ENCODE measurements at places on chromosomes 1 and 21.
A peak's percentile ranks its signal among the peaks of the same experiment; 100 is the strongest.

DNA sequence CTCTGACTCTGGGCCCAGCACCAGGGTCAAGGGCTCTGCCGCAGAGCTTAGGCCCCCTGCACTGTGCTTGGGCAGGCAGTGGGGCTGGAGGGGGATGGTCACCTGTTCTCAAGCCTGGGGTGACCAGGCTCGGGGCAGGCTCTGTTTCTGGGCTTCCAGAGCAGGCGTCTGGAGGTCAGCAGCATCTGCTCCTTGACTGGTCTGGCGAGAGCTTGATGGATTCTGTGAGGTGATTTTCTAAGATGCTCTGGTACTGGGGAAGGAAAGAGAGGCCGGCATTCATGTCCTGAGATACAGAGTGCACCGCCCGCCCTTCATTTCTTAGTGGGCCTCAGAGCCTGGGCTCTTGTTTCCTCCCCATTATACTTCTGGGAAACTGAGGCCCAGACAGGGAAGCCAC, 24.5 kb downstream of the RAB7B start:
- DNase-seq, result no peak

GRCh38 chr1:98264727-98265126, 343.9 kb upstream of the DPYD start:
- no peak for DNase-seq

DNA sequence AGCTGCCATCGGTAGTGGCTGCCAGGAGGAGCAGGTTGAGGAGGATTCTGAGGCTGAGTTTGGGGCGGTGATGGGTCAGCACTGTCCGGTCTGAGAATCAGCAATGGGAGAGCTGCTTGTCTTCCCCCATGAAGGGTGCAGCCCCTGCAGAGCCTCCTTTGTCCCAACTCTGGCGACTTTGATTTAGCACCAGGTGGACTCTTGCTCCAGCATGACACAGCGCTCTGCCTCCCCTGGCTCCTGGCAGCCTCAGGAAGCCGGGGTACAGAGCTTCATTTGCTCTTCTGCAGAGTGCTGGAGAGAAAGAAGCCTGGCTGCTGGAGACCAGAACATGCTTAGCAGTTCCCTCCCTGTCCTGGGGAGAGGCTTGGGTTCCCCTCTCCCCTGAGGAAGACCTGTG, 13.3 kb downstream of the ZDHHC18 start:
- DNase-seq, result no peak

DNA sequence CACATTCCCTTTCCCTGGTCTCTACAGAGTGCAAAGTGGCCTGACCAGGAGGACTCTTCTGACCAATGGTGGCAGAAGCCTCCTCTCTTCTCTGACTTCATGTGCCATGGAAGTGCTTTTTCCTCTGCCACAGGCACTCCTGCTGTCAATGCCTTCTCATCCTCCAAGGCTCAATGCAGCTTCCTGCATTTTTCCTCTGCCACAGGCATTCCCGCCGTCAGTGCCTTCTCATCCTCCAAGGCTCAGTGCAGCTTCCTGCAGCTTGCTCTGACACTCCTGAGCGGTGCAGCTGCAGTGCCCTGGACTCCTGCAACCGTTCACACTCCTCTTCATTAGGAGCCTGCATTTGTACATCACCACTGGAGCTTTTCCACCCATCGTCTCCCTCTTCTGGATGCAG, 4.7 kb upstream of the ADARB1 start:
- DNase-seq, result no peak

DNA sequence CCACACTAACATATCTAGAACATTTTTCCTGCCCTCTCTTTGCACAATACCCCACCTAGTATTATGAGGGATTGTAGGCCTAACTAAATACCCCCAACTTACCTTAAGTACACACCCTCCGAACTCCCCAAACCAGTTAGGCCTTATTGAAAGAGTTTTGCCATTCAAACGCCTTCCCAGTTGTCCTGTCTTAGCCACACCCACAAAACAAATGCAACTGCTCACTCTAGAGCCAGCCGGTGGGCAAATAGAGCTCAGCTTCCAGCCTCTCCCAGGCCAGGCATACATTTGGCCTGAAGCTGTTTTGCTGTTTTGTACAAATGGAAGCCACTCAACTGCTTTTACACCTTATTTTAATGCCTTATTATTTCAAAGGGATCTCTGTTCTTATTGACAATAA, 224.2 kb upstream of the RUNX1 start:
- no peak for DNase-seq

GRCh38 chr1:156291226-156292061, 4.0 kb downstream of the GLMP start:
- peak; percentile 80 for DNase-seq

DNA sequence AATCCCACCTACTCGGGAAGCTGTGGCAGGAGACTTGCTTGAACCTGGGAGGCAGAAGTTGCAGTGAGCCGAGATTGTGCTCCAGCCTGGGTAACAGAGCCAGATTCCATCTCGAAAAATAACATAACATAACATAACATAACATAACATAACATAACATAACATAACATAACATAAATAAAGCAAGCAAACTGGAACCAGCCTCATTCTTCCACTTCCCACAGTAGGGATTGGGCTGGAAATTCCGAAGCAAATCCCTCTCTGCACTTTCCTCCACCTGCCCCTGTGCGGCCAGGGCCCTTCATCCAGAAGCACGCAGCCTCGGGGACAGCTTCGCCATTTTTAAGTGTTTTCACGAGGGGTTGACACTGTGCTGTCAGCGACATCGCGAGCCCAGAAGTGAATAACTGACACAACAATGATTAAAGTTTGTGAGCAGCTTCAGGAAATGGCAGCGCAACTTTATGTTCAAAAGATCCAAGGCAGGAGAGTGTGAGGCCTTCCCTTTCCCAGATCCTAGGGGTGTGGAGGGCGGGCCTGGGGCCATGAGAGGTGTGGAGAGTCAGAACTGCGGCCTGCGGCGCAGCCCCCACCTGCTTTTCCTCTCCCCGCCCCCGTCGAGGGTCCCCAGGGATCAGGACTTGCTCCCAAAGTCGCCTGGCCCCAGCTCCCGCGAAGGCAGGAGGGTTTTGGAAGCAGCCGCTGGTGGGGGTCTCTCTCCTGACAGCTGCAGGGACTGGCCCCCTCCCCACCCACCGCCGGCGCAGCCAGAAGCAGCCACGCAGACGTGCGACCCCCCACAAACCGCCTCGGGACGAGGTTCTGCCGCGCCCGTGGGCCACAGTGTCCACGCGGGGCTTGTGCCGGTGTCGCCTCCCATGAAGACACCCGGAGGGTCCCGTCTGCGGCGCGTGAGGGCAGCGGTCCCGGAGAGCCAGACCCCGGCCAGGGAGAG, 651 bp upstream of the GABRD start:
- DNase-seq, result no peak

DNA sequence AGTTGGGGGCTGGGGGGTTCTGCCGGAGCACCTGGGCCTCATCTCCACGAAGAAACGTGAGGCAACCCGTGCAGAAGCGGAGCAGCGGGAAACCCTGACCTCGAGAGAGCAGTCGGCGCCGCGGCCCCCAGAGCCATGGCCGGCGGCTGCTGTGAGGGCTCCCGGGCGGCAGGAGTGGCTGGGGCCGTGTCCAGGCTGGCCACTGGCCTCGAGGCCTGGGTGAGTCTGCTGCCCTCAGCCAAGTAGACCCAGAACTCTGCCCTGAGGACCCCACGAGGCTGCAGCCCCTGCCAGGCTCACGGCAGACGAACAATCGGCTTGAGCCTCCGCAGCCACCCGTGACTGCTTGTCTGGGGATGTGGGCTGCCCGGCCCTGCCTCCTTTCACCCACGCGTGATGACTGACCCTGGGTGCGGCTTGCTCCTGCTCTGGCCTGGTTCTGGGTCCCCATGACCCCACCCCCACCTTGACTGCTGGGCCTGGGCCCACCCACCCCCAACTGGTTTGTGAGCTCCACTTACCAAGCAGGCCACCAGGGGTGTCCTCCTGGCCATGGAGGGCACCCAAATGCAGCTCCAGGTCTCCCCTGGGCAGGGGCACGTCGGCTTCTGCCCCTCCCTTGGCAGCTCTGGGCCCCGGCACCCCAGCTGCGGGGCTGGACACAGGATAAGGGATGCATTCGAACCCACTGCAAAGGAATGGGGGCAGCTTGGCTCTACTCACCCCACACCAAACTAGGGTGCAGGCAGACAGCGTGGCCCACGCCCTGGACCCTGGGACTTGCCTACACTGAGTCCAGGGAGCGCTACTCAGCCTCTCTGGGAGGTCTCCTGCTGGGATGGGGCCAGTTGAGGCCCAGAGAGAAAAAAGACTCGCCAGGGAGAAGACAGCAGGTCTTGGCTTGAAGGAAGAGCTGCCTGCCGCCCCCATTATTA, 34.2 kb downstream of the MORN1 start:
- DNase-seq, result no peak

DNA sequence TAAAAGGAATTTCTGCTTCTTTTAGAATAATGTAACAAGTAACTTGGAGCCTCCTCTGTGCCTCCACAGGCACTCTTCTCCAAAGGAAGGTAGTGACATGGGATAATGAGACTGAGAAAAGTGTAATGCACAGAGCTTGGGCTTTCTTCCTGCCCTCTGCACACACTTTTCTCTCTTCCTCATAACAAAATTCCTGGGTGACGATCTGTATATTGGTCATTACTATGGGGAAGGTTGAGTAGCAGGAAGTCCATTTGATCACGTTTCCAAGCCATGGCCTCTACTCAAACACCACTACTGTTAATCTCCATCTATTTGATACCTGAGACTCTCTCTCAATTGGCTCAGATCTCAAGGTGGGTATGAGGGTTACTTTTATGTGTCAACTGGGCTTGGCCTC, 113.9 kb downstream of the GRIK1 start:
- no peak for DNase-seq

- no peak for DNase-seq
These were observed 6.2 kb upstream of the FAM76A start for GRCh38 chr1:27719286-27720251.

- DNase-seq, result peak; percentile 64
These were observed 81.2 kb upstream of the RUNX3 start for GRCh38 chr1:25011275-25011674.

DNA sequence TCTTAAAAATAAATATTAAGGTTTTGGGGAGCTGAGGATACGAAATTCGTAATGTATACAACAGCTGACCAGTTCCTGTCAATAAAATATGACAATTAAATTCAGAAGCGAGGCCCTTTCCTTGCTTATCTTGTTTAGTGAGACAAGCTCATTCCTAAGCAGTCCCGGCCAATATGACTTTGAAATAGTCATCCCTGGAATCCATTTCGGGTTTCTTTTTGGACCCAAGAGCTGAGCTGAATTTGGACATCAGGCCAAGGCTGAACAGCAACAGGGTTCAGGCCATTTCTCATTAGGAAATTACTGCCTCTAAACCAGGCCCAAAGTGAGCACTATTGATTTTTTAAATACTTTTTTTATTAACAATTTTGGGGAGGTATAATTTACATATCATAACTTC, 17.3 kb upstream of the FMN2 start:
- DNase-seq, result no peak

GRCh38 chr1:204685236-204686006, at the start of gene LRRN2:
Gene LRRN2 (minus strand): TSS chr1:204685738. CDS start chr1:204619992, 65,746 bp downstream.
- peak; percentile 17 for DNase-seq

GRCh38 chr1:190328361-190328760, 149.3 kb downstream of the BRINP3 start:
- DNase-seq, result no peak

- DNase-seq, result no peak
These were observed 48.2 kb upstream of the ADARB1 start for GRCh38 chr21:45026066-45026745.

- no peak for DNase-seq
These were observed 320.0 kb downstream of the CHRM3 start for GRCh38 chr1:239706245-239706892.

DNA sequence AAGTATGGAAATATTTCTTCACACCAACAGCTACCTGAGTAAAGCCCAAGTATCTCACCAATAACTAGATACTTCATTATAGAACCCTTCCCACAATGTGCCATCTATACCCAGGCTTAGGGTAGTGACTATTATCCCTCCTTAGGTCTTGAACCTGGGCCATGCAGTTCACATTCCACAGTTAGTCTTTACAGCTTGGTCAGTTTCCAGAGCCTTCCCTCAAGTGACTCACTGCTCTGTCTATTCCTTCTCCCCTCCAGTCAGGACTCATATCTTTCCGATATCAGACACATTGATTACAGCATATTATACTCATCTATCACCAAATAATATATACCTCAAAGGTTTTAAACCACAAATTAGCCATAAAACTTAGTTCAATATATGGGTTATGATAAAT, 23.6 kb downstream of the VAMP4 start:
- no peak for DNase-seq

DNA sequence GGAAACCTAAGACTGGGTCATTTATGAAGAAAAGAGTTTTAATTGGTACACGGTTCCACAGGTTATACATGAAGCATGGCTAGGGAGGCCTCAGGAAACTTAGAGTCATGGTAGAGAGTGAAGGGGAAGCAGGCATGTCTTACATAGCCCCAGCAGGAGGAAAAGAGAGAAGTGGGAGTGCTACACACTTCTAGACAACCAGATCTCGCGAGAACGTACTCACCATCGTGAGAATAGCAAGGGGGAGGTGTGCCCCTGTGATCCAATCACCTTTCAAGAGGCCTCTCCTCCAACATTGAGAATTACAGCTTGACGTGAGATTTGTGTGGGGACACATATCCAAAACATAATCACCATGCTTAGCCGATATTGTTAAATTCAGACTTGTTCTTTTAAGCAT, 62.8 kb downstream of the DYRK1A start:
- peak; percentile 24 for DNase-seq

- no peak for DNase-seq
These were observed 106.8 kb downstream of the NTNG1 start for GRCh38 chr1:107247679-107248078.
